Right hindlimb (tissue), 1 donor: ENCODE measurements at places on chromosomes 12 and 14.

DNA sequence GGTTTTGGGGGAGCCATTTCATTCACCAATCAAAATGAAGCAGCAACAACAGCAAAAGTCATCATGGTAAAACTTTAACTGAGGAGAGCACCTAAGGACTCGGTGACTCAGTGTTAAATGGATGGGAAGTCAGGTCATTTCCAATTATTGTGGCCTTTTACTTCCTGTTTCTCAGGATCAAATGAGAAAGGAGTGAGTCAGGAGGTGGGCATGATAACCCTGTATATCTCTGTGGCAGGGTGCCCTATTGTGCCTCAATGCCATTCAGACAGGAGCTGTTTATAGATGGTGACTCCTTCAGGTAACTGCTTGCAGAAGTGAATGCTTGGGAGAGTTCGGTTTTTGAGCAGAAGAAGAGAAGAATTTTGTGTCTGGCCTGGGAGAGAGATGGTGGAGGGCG is 135.5 kb upstream of the CPM start:
- DNase-seq: no peak

- DNase-seq: no peak
Measured at GRCh38 chr12:6145564-6145963, 21.1 kb upstream of the VWF start.

DNA sequence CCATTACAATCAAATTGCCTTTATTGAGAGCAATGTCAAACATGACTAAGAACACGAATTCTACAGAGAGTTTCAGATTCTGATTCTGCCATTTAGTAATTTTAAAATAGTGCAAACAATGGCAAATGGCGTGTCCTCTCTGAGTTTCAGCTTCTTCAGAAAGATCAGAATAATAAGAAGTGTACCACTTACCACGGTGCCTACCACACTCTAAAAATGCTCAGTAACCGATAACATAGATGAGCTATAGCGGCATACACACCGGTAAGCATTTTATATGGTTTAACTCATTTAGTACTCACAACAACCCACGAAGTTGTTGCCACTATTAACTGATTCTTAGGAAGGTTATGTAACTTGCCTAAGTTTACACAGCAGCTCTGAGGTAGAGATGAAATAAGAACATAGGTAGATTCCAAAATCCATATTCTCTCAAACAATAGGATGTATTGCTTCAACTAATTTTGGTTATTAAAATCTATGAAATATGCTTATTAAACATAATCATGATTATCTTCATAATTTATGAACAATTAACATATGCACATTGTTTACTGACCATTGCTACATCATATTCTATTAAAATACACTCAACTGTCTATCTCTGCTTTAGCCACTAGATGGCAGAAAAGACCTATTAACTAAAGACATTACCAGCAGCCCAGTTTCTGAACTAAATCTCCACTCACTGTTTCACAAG is 38.3 kb downstream of the SLC6A15 start:
- no peak for DNase-seq

GRCh38 chr14:81450100-81450531 is 50.0 kb upstream of the STON2 start:
- peak; percentile 93 for DNase-seq

GRCh38 chr14:99716091-99716849 is 32.2 kb downstream of the CYP46A1 start:
- no peak for DNase-seq

DNA sequence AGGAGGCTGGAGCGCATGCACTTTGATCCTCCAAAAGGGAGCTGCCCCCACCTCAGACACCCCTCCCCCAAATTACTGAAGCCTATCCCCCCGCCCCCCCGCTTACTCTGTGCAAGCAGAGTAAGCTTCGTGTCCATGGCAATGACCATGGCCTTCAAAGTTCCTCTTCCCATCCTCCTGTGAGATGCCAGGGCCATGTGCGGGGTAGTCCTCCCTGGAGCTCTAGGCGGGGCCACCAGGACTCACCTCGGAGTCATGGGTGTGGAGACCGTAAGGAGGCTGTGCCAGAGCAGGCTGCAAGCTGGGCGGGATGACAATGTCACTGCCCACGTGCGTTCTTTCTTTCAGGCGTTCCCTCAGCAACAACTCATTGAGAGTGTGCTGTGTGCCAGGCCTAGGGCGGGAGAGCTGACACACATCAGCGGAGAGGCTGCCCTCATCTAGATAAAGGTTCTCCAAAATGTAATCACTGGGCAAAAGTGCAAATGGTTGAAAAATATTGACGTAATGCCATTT is 66.8 kb downstream of the C14orf132 start:
- DNase-seq: no peak

GRCh38 chr12:105843561-105843960 is 295.2 kb downstream of the NUAK1 start:
- DNase-seq: no peak

GRCh38 chr12:111166779-111167540 is 201.9 kb downstream of the PHETA1 start:
- peak; percentile 40 for DNase-seq

GRCh38 chr12:113144806-113145205 is 4.7 kb upstream of the CFAP73 start:
- no peak for DNase-seq

- no peak for DNase-seq
Measured at GRCh38 chr14:104238424-104239184, 100.2 kb downstream of the KIF26A start.

- peak; percentile 60 for DNase-seq
Measured at GRCh38 chr14:105326891-105327694, 12.5 kb downstream of the PACS2 start.

GRCh38 chr14:89252887-89253532 is 164.0 kb downstream of the FOXN3 start:
- no peak for DNase-seq

DNA sequence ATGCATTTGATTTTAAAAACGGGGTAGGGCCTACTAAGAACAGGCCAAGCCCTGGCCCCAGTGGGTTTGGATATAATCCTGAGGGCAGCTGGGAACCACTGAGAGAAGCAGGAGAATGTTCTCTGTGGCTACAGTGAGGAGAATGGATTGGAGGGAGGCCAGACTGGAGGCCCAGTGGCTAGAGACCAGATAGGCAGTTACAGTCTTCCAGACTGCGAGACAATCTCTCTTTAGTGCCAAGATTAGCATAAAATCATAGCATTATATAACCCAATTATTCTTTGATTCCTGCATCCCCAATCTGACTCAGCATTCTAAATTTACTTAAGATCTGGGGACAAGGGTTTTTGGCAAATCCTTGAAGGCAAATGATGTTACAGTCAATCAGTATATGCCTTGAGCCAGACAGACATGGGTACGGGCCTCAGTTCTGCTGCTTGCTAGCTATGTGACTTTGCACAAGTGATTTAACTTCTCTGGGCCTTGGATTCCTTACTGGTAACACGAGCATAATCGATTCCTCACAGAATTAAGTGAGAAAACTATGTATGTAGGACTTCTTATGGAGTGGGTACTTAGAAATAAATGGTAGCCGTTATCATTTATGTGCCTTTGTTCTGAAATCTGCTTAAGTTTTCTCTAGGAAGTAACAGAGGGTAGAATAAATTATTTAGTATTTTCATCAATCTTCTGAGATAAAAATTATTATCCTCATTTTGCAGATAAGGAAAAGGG is 18.3 kb downstream of the NINJ2 start:
- DNase-seq: no peak

DNA sequence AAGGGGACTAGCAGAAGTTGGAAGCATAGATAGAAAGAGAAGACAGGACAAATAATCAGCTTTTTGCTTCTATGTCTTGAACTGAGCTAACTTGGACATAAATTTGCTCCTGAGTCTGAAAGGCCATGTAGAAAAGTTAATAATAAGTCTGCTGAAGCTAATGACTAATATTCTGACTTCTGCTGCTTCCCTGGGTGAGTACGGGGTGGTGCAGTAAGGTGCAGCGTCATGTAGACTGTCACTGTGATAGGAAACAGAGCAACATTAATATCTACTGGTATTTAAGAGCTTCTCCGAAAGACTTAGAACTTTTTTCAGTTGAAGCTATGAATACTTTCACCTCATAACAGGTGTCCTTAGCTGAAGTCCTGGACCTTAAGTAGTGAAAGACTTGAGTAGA is 34.1 kb upstream of the CPM start:
- DNase-seq: no peak

GRCh38 chr14:64891839-64892375 is 12.2 kb upstream of the SPTB start:
- no peak for DNase-seq

DNA sequence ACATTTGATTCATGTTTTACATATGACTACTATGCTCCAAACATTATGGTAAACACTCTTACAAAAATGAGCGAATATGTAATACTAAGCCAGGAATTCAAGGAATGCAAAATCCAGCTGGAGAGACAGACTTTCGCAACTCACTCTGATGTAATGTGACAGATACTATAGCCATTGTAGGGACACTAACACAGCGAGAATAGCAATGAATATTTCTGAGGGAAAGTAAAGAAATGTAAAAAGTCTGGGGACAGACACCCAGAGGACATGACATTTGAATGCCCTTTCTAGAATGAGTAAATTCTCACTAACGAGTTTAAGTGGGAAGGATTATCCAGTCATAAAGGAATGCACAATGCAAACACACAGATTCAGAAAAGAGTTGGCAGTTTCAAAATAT is 121.9 kb downstream of the PIK3C2G start:
- peak; percentile 35 for DNase-seq

- peak; percentile 54 for DNase-seq
Measured at GRCh38 chr14:21382886-21383847, 652 bp downstream of the SUPT16H start.

- no peak for DNase-seq
Measured at GRCh38 chr12:50635364-50635763, 128.5 kb upstream of the ATF1 start.

- DNase-seq: no peak
Measured at GRCh38 chr12:33427071-33427470, 12.5 kb downstream of the SYT10 start.

GRCh38 chr14:102591372-102591943 is 991 bp upstream of the RCOR1 start:
- peak; percentile 82 for DNase-seq
